ENCODE measurements at places on chromosomes 11 and 22. TPM values are rescaled to one million over a fixed set of nuclear protein-coding genes. Genes with fewer than 3 reads are reported as not detected.

The SLC29A2 gene
- 2.9 TPM for total RNA-seq

The OR51B2 gene
- total RNA-seq: not detected

The FXYD6 gene
- total RNA-seq: 2.4 TPM

The PANX3 gene
- not detected for total RNA-seq

- no peaks in the 10 kb centered on the region for H3K36me3 ChIP-seq
- H3K4me3 ChIP-seq: no peak overlapping the region
- DNase-seq: no peak
- H3K4me1 ChIP-seq: no peaks in the 10 kb centered on the region
Observed at GRCh38 chr11:7383406-7383805, 101.9 kb upstream of the OLFML1 start.

GRCh38 chr11:46895821-46896220, 22.5 kb downstream of the LRP4 start:
- DNase-seq: no peak
- no peaks in the 10 kb centered on the region for H3K27me3 ChIP-seq
- peaks cover 45% of the 10 kb centered on the region for H3K36me3 ChIP-seq
- no peak overlapping the region for H3K4me3 ChIP-seq
- H3K4me1 ChIP-seq: peaks cover 9% of the 10 kb centered on the region

GRCh38 chr22:31144223-31144622, 3.9 kb upstream of the PLA2G3 start:
- H3K4me3 ChIP-seq: no peak overlapping the region
- no peak for DNase-seq
- no peaks in the 10 kb centered on the region for H3K27me3 ChIP-seq
- H3K4me1 ChIP-seq: peaks cover 29% of the 10 kb centered on the region
- H3K27ac ChIP-seq: no peak overlapping the region

DNA sequence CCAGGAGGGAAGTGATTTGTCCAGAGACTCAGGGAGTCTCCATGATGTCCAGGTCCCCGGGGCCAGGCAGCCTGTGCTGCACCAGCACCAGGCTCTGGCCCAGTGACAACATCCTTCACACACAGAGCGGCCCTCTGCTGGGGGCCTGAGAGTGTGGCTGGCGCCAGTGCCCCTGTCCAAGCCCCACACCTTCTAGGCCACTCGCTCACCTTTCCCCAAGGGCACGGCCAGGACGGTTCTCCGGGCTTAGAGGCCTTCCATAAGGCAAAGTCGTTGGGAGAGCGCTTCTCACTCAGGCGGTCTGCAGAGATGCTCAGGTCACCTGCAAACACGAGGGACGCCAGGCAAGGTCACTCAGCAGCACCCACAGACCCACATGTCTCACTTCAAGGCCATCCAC, 27.9 kb upstream of the NAP1L4 start:
- no peak overlapping the region for H3K27ac ChIP-seq
- no peaks in the 10 kb centered on the region for H3K4me1 ChIP-seq

GRCh38 chr11:14320020-14320419, 39.0 kb downstream of the RRAS2 start:
- peaks cover 14% of the 10 kb centered on the region for H3K4me1 ChIP-seq
- no peak overlapping the region for H3K4me3 ChIP-seq
- no peak for DNase-seq
- no peak overlapping the region for H3K27ac ChIP-seq

DNA sequence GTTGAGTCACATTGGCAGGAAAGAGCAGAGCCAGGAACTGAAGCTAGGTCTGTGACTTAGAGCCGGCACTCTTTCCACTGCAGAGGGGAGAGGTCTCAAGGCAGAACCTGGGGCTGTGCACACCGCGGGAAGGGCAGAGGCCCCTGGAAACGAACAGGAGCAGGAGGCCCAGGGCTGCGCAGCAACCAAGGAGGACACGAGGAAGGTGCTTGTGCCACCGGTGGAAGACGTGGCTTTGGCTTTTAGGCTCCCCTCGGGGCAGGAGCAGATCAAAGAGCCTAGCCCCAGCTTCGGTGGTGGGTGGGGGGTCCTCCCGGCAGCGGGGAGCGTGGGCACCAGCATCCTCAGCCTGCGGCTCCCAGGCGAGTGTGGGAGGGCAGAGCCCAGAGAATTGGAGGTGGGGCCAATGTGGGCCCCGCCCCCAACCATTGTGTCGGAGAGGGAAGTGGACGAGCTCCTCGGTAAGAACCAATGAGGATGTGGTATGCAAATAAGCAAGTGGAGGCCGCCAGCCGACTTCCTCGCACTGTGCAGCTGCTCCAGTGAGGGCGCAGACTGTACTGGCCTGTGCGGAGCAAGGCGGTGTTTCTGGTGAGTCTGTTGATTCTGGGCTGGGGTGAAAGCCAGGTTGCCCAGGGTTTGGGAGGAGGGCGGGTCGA, at the start of gene CCDC116:
CCDC116 (plus strand) TSS at position 524 of the 659 bp plus-strand sequence. CDS start 422 bp downstream, outside the sequence.
- H3K36me3 ChIP-seq: no peaks in the 10 kb centered on the region
- H3K4me1 ChIP-seq: peaks cover 28% of the 10 kb centered on the region
- no peak within 1 kb of the TSS for H3K27ac ChIP-seq
- H3K27me3 ChIP-seq: no peaks in the 10 kb centered on the region
- no peak for DNase-seq

DNA sequence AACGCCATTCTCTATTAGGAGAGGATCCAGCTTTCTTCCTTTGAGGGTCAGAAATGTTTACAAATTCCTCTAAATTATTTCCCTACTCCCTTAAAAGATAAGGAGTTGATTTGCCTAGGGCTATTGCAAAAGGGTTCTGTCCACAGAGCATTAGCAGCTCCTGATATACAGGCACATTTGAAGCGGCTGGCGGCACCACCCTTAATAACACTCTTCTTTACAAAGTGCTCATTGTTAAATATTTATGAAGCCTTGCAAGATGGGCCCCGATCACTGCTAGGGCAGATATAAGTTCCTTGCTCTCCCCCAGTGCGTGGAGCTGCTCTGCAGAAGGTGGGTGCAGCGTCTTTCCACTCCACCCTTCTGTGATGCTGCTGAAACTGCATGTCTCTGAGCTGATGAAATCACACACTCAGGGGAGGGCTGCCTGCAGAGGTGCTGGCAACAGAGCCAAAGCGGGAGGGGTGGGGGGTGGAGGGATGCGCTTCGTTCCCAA, 116.7 kb upstream of the NTM start:
- no peak for DNase-seq
- no peak overlapping the region for H3K4me3 ChIP-seq
- no peaks in the 10 kb centered on the region for H3K27me3 ChIP-seq
- no peaks in the 10 kb centered on the region for H3K36me3 ChIP-seq

DNA sequence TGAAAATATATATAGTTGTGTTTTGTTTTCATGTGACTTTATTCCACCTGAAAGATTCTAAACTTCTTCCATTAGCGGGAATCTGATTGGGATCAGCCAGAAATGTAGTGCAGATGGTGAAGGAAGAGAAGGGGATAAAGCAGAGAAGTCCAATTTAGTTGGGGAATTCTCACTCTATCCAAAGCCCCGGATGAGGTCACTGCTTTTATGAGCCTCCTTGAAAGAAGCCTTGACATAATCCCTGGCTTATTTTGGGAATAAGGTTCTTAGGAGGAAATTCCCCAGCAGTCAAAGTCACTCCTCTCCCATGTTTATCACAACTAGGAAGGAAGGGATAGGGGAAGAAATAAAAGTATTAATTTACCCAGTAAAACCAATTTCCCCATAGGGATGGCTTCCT, 41.1 kb downstream of the OSBP start:
- peaks cover 51% of the 10 kb centered on the region for H3K36me3 ChIP-seq
- no peaks in the 10 kb centered on the region for H3K27me3 ChIP-seq
- H3K27ac ChIP-seq: no peak overlapping the region
- H3K4me3 ChIP-seq: no peak overlapping the region
- H3K4me1 ChIP-seq: peaks cover 7% of the 10 kb centered on the region

DNA sequence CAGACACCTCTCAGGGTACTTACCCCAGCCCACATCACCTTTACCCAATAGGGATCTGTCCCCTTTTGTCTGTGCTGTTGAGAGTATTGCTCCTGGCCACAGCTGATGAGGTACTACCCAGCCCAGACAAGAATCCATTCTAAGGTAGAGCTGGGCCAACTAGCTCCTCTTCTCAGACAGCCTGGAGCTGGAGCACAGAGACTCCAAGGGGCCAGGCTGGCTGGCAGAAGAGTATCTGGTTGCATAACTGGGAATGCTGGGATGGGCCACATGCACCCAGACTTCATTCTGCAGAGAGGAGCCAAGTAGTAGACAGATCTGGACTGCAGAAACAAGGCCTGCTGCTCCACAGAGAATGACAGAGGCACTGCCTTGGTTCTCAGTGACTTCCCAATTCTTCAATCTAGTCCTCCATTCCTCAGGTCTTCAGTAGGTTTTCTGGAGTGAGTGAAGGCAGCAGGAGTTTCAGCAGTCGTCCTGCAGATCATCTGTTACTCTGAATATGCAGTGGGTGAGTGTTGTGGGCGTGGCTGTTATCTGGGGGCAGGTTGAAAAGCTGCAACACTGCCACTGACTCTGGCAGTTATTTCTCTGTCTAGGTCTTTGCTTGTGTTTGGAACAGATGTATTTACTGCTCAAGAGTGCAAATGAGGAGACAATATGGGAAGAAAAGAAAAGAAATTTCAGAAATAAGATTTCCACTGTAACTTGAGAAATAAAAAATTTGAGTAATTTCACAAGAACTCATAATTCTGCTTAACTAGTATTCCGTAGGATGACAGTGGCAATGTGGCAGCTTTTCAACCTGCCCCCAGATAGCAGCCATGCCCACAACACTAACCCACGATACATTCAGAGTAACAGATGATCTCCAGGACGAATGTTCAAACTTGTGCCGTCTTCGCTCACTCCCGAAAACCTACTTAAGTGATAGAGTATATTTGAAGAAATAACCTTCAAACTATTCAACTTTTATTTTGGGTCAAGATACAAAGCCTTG, 34.9 kb downstream of the MAPK1 start:
- no peak for DNase-seq
- H3K27me3 ChIP-seq: no peaks in the 10 kb centered on the region
- no peak overlapping the region for H3K4me3 ChIP-seq
- H3K36me3 ChIP-seq: no peaks in the 10 kb centered on the region
- H3K27ac ChIP-seq: peak overlapping the region; percentile 6

- no peaks in the 10 kb centered on the region for H3K27me3 ChIP-seq
- H3K4me1 ChIP-seq: no peaks in the 10 kb centered on the region
- H3K36me3 ChIP-seq: no peaks in the 10 kb centered on the region
- no peak for DNase-seq
Observed at GRCh38 chr11:115297330-115297729, 206.9 kb downstream of the CADM1 start.

Measured in esophagus squamous epithelium (tissue), 5 donors.